ENCODE measurements at places on chromosomes 13 and 19.

DNA sequence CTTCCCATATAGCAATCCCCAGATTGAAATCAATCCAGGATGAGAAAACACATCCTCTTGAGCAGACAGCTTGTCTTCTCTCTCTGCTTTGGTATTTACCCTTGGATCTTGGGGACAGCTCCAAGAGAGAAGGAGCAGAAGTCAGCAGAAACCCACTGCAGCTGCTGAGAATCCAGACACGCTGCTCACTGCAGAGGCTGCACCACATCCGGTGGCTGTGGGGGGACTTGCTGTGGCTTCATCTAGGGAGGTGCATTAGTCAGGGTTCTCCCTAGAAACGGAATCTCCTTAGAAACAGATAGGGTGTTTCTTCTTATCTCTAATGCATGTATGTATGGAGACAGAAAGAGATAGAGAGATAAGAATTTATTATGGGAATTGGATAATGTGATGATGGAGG is 2.7 kb downstream of the CYP4F12 start:
- no peak for DNase-seq

- DNase-seq, result no peak
Measured at GRCh38 chr19:54207983-54208783, 7.5 kb downstream of the RPS9 start.

DNA sequence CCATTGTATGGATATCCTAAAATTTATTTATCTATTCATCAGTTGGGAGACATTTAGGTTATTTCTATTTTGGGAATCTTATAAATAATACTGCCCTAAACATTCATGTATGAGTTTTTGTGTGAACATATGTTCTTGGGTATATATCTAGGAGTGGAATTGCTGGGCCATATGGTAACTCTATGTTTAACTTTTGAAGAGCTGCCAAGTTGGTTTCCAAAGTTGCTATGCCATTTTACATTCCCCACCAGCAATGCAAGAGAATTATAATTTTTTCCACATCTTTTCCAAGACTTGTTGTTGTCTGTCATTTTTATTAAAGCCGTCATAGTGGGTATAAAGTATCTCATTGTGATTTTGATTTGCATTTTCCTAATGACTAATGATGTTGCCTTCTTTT is 48.2 kb upstream of the CALM3 start:
- no peak for DNase-seq

- DNase-seq, result no peak
Measured at GRCh38 chr13:36418022-36418805, 14.1 kb upstream of the CCNA1 start.

DNA sequence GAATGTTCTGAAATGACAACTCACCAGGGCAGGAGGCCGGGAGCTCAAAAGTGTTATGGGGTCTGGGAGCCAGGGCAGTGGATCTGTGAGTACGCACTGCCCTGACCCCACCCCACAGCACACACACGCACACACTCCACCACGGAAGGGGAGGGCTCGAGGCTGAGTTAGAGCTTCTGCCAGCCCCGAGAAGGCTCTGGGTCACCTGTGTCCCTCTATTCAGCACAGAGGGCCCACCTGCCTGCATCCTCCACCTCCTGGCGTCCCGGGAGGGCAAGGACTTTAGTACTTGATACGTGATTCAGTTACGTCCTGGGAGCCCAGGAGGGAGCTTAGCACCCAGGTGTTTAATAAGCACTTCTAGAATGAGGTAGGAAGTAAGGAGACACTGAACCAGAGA is 190.0 kb upstream of the GPR12 start:
- DNase-seq, result no peak

- no peak for DNase-seq
Measured at GRCh38 chr19:28471731-28472510, 741.0 kb downstream of the UQCRFS1 start.

DNA sequence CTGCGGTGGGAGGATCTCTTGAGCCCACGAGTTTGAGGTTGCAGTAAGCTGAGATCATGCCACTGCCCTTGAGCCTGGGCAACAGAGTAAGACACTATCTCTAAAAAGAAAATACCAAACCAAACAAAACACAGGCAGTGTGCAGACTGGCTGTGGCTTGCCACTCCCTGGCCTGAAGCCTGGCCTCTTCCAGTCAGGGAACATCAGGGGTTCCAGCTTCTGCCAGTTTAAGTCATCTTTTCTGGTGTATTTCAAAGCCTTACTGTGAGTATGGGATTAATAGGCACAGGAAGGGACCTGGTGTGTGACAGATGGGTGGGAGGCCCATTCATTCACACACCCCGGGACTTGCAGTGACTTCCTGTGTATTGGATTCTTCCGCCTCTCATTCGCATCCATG is 27.0 kb upstream of the F2RL3 start:
- DNase-seq, result no peak

GRCh38 chr19:34131100-34131499 is 41.2 kb upstream of the LSM14A start:
- DNase-seq, result no peak

GRCh38 chr13:44819245-44819644 is 170.0 kb downstream of the NUFIP1 start:
- DNase-seq, result no peak

All from right kidney (tissue), 9 donors.